ENCODE measurements at places on chromosomes 5 and 9.

GRCh38 chr9:33453286-33453860, 6.0 kb upstream of the AQP3 start:
- peak; percentile 41 for DNase-seq

DNA sequence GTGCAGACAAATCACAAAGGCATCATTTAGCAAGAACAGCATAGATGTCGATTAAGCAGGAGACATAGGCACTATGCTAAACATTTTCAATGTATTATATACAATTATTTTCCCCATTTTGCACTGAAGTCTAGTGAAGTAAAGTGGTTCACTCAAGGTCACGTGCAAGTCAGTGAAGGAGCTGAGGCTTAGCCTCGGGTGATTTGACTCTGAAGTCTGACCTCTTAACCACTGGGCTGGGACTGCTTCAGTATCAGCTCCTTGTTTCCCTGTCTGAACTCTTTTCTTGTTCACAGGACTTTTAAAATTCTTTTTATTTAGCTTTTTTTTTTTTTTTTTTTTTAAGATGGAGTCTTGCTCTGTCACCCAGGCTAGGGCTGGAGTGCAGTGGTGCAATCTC, 262.7 kb downstream of the DRD1 start:
- DNase-seq, result no peak

DNA sequence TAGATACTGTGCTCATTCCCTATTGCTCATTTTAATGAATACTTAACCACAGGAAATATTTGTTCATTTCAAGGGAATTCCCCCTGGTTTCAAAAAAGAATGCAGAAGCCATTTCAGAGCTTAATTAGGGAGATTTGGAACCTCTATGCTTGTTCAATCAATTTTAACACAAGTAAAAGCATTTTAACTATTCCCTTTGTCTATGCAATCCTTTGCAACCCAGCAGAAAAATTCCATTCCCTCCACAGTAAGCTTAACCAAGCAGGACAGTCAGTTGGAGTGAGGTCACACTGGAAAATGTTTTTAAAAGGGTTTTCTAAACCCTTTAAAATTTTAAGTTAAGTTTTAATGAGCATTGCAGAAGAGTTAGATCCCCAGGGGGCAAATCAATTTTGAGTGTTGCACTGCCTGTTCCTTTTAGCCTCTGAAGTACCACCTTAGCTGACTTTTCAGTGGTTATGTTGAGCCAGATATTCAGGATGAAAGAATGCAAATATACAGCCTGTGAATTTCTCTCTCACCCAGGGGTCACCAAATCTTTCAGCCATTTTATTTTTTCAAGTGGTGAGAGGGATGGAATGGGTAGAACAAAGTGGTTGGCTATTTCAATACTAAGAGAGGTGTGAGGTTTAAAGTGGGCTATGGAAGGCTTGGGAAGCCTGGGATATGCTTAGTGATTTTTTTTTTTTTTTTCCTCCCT, 356.2 kb upstream of the NUDT12 start:
- peak; percentile 77 for DNase-seq

DNA sequence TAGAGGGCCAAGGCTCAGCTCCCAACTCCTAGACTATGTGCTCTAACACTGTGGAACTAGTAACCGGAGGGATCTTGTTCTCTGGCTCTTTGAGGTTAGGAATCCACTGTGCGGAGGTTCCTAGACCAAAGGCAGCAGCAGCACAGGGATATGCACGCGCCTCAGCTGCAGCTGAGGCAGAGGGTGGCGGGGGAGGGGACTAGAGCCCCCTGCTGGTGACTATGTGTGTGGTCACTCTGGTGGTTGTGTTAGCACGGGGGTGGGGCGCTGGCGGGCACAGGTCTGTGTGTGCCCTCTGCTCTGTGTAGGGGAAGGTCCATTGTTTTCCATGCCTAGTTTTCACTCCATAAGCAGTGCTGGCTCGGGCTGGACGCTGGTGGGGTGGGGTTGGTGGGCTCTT, 458.0 kb upstream of the IZUMO3 start:
- no peak for DNase-seq

- DNase-seq, result peak; percentile 90
Measured at GRCh38 chr5:114243281-114243971, 118.4 kb upstream of the KCNN2 start.

- DNase-seq, result no peak
Measured at GRCh38 chr5:14681236-14681752, 16.8 kb downstream of the OTULIN start.

GRCh38 chr5:29983528-29984155, 1209.8 kb upstream of the CDH6 start:
- DNase-seq, result no peak

- DNase-seq, result no peak
Measured at GRCh38 chr5:14840624-14841023, 31.0 kb downstream of the ANKH start.

- no peak for DNase-seq
Measured at GRCh38 chr9:134939080-134939733, 21.5 kb upstream of the FCN1 start.

GRCh38 chr9:116370556-116370955, 217.0 kb downstream of the PAPPA start:
- DNase-seq, result no peak

DNA sequence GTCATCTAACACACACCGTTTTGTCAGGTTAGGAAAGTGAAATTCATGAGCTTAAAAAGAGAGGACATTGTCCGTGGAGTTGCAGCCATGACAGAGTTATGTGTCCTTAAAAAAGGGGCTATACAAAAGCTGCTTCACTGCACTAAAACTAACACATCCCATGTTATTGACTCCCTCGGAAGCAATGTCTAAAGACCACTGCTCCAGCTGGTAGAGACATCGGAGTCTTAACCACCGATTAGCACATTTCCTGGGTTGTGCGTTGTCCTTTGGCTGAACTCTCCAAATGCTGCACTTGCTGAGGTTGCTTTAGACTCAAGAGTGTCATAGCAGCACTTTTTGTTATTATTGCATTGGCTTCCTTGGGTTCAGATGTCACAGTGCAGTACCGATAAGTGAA, 128.3 kb upstream of the C9orf72 start:
- no peak for DNase-seq

DNA sequence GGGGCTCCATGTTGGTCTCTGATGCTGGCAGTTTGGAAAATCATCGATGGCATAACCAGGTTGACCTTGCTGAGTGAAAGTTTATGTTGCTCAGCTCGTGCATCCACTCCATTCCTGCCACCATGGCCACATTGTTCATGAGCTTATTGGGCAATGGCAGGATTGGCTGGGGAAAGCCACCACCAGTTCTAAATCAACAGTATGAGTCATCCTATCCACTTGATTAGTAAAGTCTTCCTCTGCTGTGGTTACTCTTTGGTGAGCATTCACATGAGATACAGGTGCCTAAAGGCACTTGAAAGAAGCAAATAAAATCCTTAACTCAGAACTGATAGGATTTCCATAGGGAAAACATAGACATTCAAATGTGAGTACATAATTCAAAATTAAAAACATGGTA, 131.8 kb upstream of the FBN2 start:
- peak; percentile 24 for DNase-seq

DNA sequence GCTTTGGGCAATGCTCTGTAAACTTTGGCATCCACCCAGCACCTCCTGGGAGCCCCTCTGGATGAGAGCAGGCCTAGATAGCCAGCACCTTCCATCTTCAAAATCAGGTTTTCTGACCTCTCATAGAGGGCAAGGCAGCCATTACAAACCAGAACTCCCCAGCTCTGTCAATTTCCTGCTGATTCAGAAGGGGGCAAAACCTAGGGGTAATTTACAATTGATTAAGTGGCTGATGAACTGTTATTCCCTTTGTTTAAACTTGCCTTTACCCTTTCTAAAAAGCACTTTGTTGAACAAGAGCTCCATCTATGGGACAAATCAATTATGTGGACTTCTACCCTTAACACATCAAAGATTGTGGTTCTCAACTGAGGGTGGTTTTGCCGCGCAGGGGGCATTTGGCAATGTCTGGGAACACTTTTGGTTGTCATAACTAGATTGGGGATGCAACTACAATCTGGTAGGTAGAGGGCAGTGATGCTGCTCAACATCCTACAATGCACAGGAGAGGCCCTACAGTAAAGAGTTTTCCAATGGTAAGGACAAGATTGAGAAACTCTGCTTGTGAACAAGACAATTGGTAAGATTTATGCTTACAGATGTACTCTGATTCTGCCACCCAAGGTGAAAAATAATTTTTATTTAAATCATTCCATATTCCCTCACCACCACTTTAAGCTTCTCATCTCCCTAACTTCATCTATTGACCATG, 184.1 kb downstream of the MARCHF11 start:
- peak; percentile 50 for DNase-seq

DNA sequence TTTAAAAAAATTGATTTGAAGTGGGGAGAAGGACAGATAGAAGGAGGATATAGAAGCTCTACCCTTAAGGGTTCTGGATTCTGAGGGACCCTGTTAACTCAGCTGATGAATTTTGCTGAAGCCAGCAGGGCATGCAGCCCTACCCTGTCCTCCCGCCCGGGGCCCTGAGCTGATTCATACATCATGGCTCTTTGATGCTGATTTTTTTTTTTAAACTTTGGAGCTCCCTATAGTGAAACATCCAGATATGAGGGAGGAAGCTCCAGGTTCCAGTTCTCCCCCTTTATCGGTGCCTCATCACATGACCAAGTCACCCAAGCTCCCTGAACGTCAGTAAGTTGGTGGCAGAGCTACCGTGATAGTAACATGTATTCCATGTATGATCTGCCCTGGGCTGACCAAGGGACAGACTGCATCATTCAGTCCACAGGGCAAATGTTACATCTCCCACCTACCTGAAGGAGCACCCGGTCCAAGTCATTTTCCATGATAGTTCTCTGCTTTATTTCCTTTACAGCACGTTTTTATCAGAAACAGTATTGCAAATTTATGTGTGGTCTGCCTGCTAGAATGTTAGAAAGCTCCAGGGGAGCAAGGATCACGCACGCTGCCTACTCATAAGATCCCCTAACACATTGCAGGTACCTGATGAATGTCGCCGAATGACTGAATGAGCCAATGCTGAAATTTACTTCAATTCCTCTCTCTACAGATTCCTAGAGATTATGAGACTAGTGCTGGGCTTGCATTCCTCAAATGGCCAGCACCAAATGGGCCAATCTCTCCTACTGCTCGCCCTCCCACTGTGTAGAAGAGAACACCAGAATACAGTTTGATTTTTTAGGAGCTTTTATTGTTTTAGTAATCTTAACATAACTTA, 25.9 kb downstream of the SPARC start:
- DNase-seq, result peak; percentile 86

DNA sequence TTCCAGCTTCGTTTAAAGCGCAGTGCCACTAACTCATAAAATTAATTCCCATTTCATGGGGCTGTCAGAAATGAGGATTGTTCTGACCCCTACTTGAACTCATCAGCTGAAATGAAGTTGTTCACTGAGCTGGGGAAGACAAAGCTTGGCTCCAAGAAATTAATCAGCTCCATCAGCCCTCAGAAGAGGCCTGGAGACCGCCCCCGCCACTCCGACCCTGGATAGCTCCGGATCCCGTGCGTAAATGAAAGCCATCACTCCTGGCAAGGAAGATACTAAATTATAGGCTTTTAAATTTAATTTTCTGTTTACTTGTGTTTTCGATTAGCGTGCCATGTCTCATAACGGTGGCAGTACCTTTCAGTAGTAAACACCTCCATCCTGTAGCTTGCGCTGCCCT, 142.8 kb upstream of the IRX2 start:
- no peak for DNase-seq

DNA sequence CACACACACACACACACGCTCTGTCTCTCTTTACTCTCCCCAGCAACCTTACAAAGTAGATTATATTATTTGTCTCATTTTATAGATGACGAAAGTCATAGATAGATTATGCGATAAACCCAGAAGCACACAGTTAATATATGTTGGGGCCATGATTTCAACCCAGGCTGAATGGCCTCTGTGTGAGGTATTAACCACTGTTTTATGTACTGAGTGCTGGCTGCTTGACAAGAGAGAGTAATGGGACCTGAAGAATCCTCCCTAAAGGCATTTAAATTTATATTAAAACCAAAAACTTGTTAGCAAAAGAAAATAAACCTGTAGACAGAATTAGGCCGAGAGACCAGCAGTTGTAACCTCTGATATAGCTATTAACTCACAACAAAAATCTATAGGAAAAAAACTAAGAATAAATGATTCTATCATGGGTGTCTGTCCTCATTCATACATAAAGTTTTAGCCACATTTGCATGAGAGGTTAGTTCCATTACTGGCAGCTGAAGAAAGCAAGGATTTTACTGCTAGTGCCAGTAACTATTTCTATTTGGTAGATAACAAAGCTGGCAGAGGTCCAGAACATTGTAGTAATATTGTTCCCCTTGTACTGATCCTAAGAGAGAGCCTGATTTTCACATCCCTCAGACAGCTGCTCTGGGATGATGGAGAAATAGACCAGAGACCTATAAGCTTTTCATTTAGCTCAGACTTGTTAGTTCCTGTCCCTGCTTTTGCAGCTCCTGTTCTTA, 250.9 kb downstream of the ADGRV1 start:
- DNase-seq, result no peak

GRCh38 chr9:129469188-129469987, 151.5 kb downstream of the C9orf50 start:
- DNase-seq, result no peak

- no peak for DNase-seq
Measured at GRCh38 chr5:107665036-107665570, 5.6 kb downstream of the EFNA5 start.

DNA sequence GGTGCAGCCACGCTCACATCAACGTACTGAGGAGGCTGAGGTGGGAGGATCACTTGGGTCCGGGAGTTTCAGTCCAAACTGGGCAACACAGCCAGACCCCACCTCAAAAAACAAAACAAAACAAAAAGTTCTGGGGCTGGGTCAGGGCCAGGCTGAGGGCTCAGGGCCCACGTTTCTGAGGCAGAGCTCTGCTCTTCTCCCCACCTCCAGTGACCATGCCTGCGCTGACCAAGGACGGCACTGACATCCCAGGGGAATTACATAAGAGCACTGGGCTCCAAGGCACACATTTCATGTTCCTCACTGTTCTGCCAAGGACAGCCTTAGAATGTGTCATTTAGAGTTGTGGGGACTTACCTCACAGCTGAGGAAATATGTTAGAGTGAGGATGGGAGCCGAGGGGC, 40.4 kb upstream of the TESK1 start:
- no peak for DNase-seq

GRCh38 chr5:96337048-96337781, 95.8 kb downstream of the PCSK1 start:
- no peak for DNase-seq

GRCh38 chr9:87716141-87716540, 9.8 kb upstream of the CTSL start:
- DNase-seq, result peak; percentile 6

GRCh38 chr5:147388184-147389108, 121.4 kb downstream of the DPYSL3 start:
- no peak for DNase-seq

- peak; percentile 76 for DNase-seq
Measured at GRCh38 chr9:136485049-136486045, 2.5 kb upstream of the SEC16A start.

GRCh38 chr9:757246-757881, 84.1 kb upstream of the DMRT1 start:
- DNase-seq, result peak; percentile 71

Data from EL (cell line).